ENCODE measurements at places on chromosomes 11 and 22.

- DNase-seq: no peak
These were observed 2285.3 kb downstream of the LRRC4C start for GRCh38 chr11:39174196-39174595.

DNA sequence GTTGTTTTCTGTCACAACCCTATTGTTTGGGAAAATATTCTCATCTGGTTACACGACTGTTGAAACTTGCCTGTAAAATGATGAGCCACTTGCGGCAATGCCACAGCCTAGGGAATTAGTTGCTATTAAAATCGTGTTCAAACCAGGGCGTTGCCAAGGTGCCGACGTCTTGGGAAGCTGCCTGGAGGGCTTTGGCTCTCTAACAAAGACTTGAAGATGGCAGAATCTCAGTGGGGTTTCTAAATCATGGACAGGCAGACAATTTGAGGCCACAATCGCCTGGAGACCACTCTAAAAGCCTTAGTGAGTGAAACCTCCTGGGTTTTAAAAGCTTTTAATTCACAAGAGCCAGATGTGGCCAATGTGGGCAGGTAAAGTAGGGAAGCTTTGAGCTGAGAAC is 117.2 kb upstream of the BMAL1 start:
- DNase-seq: no peak

DNA sequence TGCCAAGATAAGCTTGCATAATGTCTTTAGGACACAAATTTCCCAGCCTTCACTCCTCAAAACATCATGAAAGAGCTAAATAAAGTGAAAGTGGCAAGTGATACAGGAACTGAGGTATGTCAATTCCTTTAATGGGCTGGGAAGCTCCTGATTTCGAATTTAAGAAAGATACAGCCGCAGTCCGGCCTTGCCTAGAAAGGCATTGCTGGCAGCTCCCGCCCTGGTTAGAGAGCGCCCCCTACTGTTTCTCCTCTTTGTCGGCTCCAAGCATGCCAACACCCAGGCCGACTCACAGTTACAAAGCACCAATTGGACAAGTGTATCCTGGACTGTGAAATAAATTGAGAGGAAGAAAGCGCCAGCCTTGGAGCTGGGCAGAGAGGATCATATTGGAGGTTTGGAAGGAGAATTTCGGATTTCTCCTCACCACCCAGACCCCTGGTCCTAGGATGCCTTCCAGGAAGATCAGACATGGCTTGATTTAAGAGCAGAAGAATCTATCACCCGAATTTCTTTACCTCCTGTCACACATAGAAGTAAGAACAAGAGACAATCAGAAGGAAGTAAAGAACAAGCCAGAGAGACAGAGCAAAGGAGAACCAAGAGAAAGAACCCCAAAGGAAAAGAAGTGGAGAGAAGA is 84.0 kb downstream of the FAM76B start:
- peak; percentile 80 for DNase-seq

GRCh38 chr22:36745301-36745995 is 30.5 kb downstream of the IFT27 start:
- DNase-seq: no peak

DNA sequence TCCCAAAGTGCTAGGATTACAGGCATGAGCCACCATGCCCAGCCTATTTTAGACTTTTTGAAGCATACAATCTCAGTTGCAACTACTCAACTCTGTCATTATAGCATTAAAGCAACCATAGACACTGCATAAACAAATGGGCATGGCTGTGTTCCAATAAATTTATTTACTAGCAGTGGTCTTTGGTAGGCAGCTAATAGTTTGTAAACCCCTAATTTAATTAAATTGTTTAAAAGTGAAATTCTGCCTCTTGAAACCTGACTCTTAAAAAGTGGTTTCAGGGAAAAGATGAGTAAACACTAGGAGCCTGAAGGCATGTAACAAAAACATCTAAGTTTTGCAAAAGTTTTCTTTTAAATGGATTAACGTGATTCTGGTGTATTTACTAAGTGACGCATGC is 1364.5 kb downstream of the LRRC4C start:
- DNase-seq: no peak

DNA sequence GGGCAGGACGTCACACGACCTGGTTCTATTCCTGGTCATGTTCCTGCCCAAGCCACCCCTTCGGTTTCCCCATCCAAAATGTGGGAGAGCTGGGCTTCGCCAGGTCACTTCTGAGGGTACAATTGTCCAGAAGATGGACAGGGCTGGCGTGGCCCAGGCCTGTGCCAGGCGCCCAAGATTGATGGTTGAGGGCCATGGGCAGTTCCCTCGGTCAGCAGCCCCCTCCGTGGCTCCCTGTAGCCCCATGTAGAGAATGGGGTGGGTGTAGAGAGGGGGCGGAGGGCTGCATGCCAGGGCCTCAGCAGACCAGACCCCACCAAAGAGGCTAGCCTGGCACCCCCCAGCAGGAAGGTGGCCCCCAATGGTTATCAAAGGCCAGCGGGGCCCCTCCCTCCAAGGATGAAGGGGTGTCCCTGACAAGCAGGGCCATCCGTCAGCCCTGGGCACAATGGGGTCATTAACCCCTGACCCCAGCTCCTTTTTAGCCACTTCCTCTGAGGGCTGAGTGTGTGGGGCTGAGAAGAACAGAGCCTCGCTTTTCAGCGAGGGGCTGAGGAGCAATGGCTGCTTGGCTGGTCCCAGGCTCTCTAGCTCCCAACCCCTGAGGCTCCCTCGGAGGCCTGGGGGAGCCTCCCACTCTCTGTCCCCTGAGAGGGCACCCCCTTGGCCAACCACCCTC is 11.0 kb upstream of the PICK1 start:
- DNase-seq: no peak

GRCh38 chr11:34065505-34066203 is 14.1 kb downstream of the CAPRIN1 start:
- DNase-seq: peak; percentile 22

DNA sequence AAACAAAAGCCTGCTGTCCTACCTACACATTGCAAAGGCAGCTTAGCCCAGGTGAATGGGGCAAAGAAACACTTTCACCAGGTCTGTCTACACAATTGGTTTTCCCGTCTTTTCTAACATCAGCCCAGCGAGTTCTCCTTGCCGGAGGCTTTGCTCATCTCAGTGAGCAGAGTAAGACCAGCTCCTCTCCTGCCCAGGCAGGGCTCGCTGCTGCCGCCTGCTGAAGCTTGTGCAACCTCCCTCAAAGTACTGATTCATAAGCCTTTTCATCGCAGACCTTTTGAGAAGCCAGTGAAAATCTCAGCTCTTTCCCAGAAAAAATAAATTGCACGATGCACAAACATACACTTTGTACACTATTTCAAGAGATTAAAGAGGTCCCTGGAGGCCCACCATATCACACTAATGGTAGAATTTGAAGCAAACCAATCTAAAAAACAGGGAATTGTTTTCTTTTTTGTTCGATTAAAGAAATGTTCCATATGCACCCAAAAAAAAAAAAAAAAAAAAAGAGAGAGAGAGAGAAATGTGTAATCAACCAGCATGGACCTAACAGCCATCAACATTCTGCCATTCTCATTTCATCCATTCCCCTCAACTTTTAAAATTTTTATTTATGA is 328.1 kb upstream of the MPPED2 start:
- DNase-seq: peak; percentile 4

- peak; percentile 34 for DNase-seq
These were observed 647 bp downstream of the SWAP70 start for GRCh38 chr11:9664276-9665171.

GRCh38 chr22:43275545-43276317 is 67.4 kb downstream of the SCUBE1 start:
- no peak for DNase-seq

GRCh38 chr11:105004021-105004420 is 18.9 kb downstream of the CASP5 start:
- DNase-seq: no peak

GRCh38 chr11:16015741-16016467 is 340.4 kb downstream of the SOX6 start:
- DNase-seq: no peak

DNA sequence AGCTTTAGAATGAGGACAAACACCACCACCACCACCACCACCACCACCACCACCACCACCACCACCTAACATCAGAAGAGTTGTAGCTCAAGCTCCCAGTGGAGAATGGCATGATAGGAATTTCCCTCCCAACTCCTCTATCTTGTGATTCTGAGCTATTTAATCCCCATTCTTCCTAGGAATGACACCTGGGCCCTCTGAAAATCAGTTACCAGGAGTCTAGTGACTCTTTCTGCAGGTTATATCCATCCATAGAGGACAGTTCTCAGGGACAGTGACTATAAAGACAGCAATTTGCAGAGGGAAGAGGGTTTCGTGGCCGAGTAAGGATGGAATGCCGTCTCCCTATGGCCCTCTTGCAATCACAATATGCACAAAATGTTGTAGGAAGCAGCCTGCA is 27.8 kb downstream of the MYH9 start:
- no peak for DNase-seq

- DNase-seq: no peak
These were observed 41.3 kb downstream of the POLD3 start for GRCh38 chr11:74633406-74634393.

DNA sequence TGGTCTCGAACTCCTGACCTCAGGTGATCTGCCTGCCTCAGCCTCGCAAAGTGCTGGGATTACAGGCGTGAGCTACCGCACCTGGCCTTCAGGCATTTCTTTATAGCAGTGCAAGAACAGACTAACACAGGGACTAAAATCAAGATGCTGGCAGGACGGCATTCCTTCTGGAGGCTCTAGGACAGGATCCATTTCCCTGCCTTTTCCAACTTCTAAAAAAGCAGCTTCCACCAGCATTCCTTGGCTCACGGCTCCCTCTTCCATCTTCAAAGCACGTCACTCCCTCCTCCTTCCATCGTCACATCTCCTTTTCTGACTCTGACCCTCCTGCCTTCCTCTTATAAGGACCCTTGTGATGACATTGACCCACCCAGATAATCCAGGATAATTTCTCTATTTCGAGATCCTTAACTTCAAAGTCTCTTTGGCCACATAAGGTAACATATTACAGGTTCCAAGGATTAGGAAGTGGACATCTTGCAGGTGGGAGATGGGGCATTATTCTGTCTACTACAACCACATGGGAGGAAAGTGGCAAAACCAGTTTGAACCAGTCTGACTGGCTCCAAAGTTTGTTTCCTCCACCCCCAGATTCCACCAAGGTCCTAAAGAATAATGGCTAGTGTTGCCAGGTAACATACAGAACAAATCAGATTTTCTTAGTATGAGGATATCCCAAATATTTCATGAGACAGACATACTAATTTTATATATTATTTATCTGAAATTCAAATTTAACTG is 172.5 kb downstream of the MN1 start:
- no peak for DNase-seq

DNA sequence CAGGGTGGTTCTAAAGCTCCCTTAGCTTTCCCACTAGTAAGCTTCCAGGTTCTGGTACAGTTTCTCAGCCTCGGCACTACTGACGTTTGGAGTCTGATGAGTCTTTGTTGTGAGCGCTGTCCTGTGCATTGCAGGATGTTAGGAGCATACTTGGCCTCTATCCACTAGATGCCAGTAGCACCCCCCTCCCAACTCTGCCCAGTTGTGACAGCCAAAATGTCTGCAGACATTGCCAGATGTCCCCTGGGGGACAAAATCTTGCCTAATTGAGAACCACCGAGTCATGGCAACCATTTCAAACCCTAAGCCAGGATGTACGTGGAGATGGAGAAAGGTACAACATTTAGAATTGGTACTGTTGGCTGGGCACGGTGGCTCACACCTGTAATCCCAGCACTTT is 68.7 kb downstream of the PTPRJ start:
- DNase-seq: no peak

- no peak for DNase-seq
These were observed 2.8 kb upstream of the UPK2 start for GRCh38 chr11:118953265-118953664.

DNA sequence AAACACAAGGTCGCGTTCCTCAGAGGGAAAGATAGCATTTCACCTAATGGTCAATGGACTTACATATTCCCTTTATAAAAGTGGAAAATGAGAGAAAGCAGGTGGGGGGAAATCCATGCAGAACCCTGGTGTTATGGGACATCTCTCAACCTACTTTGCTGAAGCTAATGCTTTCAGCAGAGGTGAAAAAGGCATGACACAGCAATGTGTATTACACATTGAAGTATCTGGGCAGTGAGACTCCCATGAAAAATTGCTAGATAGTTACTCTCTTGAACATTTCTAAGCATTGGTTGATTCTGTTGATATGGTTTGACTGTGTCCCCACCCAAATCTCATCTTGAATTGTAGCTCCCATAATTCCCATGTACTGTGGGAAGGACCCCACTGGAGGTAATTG is 60.0 kb upstream of the PICALM start:
- DNase-seq: no peak

DNA sequence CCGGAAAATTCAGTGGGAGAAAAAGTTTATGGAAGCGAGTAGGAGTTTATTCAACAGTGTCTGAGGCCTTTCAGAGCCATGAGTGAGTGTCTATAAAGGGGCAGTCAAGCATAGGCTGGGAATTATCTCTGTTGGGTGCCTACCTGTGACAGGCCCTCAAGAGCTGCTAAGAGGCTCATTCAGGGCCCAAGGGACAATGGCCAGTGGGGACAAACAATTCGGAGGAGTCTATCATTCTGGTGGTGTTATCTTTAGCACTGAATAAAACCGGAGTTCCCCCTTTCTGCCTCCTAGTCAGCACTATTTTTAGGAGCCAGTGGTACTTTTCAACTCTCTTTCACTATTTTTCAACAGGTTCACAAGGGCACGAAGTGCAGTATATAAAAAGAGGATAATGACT is 89.5 kb upstream of the HTATIP2 start:
- no peak for DNase-seq

DNA sequence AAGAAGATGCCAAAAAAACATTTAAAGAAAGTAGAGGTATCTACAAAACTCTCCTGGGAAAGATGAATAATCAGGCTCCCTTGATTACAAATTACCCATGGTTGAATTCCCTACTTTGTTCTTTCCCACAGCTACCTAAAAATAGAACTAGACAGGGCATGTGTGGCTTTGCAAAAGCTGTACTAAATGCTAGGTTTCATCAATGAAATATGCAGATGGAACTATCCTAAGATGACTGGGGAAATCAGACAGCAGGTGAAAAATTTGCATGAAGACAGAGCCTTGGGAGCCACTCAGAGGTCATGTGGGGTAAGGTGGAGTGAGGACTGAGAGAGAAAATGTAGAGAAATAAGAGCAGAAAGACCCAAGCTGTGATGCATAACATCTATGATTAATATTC is 14.7 kb downstream of the LAYN start:
- no peak for DNase-seq

DNA sequence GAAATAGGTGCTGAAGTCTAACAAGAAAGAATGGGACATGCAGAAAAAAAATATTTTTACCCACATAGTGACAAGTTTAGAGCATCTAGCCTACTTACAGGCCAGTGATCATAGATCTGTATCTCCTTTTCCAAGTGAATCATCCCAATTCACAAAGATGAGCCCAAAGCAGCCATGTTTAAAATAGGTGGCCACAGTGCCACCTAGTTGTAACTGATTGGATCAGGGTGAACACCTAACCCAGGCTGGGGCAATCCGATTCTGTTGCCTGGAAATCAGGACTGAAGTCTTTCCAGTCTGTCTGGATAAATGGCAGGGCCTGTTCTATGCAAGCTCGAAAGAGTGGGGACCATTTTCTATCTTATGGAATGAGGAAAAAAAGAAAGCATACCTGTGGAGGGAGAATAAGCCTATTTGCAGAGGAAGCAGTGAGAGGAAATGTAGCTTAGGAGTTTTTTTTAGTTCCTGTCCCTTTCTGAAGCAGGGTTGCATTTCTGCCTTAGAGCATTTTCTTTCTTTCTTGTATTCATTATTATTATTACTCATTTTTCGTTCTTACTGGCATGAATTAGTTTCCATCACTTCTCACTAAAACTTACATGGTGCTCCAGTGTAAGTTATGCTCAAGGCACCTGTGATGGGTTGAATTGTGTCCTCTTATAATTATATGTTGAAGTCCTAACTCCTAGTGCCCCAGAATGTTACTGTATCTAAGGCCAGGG is 113.2 kb upstream of the RAG2 start:
- DNase-seq: no peak

- DNase-seq: no peak
These were observed 90.9 kb downstream of the CTTN start for GRCh38 chr11:70489276-70489675.

Measured in activated naive CD8-positive, alpha-beta T cell treated with anti-CD3 and anti-CD28 coated beads for 36 hours (primary cell).